ENCODE measurements at places on chromosomes 12 and 14.

DNA sequence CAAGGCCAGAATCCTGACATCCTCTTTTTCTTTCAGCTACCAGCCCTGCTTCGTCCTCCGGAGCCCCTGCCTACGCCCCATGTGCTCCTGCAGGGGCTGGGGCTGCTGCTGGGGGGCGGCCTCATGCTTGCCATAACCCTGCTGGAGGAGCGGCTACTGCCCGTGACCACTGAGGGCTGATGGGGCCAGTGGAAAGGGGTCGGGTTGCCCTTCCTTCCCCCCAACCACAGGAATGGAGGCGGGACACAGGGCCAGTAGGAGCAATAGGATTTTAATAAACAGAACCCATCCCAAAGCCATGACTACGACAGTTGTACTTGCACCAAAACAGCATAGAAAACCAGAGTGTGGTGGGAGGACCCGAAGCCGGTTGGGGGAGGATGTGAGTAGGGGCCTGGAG lies 7.7 kb downstream of the SLC39A5 start:
- DNase-seq, result no peak

- peak; percentile 88 for DNase-seq
Measured at GRCh38 chr12:132710405-132711079, at the start of gene PGAM5. Gene PGAM5 (plus strand): TSS chr12:132710842. CDS start chr12:132710877, 35 bp downstream.

- no peak for DNase-seq
Measured at GRCh38 chr12:69231479-69231878, 7.9 kb upstream of the CPSF6 start.

DNA sequence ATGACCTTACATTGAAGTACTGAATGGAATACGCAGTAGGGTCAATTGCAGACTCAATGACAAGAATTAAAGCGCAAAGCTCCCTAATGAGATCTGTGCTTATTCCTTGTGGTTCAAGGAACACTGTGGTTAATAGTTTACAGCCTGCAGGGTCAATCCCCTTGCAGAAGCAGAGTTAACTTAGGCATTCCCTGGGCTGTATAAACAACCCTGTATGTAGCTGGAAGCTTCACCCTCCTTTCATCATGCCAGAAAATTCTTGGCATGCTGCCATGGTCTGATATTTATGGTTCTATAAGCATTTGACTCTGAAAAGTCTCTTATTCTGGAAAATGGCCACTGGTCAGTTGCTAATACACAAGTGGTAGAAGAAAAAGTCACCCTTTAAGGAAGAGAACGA lies 227.7 kb downstream of the NOVA1 start:
- DNase-seq, result no peak

- DNase-seq, result no peak
Measured at GRCh38 chr12:114667669-114668150, 16.3 kb downstream of the TBX3 start.

- no peak for DNase-seq
Measured at GRCh38 chr14:105255021-105255507, 6.7 kb downstream of the BTBD6 start.

GRCh38 chr14:22448905-22449599 lies 140.0 kb downstream of the DAD1 start:
- DNase-seq, result no peak

DNA sequence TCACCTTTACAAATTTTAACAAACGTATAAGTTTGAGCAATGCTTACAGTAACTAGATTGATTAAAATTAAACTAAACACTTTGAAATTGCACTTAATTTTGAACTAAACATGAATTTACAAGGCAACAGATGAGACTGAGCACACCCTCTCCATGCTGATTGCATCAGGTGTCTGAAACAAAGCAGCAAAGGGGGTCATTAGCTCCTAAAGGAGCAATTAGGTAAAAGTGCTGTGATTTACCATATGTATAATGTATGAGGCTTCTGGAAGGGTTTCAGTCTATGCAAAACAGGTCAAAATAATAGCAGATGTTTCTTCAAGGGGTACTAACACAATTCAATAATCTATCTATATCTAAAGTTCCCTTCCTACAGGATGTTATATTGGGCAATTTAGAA lies 98.8 kb upstream of the LMNTD1 start:
- DNase-seq, result no peak

GRCh38 chr12:53533471-53533870 lies 26.2 kb upstream of the NPFF start:
- no peak for DNase-seq

DNA sequence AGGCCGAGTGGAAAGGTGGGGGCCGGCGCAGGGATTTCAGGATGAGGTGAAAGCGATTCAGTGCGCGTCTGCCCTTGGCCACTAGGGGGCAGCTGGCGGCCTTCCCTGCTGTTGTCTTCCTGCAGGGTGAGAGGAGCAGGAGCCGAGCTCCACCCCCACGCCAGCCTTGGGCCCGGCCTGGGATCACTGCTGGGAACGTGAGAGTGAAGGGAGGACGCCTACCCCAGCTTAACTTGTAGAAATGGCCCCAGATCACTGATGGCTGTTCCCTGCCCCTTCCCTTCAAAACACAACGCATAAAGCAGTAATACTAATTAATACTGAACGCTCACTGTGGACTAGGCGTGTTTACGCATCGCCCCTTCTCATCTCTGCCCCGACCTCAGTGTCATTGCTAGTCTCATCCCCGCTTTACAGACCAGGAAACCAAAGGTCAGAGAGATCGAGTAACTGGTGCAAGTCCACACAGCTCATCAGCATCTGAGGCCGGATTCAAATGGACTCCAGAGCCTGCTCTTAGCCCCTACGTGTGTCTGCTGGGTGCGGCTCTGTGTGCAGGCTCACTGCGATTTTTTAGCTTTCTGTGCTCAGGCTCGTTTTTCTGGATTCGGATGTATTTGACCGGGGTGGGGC lies 24.3 kb downstream of the MVK start:
- DNase-seq, result peak; percentile 55

GRCh38 chr14:57549765-57550420 lies 56.2 kb upstream of the CCDC198 start:
- no peak for DNase-seq

DNA sequence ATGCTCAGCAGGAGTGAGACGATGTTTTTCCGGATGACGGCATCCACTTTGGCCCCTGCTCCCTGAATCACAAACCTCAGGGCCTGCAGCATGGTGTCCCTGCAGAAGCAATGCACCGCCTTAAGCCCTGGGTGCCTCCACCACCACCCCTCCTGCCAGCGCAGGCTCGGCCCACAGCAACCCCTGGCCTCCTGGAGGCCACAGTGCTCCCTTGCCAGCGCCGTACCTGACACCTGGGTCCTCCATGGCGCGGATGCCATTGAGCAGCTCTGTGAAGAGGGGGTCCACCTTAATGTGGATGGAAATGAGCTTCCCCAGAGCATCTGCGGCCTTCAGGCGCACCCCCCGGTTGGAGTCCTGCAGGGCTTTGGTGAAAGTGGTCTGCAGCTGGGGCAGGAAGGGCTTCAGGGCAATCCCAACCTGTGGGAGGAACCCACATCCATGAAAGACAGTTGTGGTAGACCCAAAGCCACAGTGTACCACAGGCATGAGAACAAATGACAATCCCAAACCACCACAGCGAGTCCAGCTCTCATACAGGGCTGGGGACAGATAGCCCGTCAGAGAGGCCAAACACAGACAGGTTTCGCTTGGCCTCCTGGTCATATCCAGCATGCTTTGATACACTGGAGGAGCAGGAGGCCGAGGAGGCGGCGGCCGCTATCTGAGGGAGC lies 17.9 kb upstream of the RAB35 start:
- DNase-seq, result no peak

DNA sequence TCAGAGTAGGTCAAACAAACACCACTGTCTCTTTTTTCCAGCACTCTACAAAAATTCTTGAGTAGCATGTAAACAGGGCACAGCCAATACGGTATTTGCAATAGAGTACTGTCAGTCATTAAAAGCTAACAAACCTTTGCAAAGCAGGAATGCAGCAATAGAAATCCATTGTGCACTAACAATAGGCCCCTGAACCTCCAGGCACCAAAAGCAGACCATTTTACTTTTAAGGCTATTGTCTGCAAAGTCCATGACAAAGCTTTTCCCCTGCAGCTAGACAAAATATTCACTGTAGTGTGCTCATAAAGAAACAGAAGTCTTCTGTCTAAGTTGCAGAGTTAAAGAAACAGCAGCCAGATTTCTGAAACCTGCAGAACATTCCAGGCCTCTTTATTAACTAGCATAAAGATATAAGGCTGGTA lies 191.9 kb downstream of the SOX5 start:
- DNase-seq, result no peak
